ENCODE measurements at places on chromosomes 2 and 18.

GRCh38 chr2:54601339-54601738 lies 122.1 kb upstream of the EML6 start:
- DNase-seq = no peak

DNA sequence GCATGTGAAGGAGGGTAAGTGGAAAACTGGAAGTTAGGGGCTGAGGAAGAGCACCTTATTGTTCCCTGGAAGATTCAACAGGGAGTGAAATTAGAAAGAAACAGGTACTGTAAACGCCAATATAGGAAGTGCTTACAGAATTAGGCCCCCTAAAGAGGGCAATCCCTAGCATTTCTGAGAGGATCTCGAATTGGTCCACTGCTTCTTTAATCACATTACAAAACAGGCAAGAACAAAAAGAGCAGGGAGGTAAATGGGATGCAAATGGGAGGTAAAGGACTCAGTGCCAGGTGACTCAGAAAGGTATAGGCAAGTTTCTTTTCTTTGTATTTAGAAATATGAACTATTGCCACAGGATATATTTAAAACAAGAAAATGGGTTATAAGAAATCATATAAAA lies 116.4 kb upstream of the FANCL start:
- DNase-seq = no peak

DNA sequence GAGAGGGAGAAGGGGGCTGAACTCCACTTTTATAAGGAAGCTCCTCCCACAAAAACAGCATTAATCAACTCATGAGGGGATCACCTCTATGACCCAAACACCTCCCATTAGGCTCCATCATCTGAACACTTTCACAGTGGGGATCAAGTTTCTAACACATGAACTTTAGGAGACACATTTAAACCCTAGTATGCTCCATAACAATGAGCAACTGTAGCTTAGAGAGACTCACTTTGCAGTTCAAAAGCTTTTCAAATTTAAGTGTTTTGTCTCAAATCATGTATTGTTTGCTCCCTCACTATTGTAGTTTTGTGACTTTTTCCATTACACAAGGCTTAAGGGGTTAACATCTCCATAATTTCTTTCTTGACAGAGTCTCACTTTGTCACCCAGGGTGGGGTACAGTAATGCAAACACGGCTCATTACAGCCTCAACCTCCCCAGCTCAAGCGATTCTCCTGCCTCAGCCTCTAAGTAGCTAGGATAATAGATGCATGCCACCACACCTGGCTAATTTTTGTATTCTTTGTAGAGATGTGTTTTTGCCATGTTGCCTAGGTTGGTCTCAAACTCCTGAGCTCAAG lies 352.7 kb upstream of the CDH20 start:
- no peak for DNase-seq

DNA sequence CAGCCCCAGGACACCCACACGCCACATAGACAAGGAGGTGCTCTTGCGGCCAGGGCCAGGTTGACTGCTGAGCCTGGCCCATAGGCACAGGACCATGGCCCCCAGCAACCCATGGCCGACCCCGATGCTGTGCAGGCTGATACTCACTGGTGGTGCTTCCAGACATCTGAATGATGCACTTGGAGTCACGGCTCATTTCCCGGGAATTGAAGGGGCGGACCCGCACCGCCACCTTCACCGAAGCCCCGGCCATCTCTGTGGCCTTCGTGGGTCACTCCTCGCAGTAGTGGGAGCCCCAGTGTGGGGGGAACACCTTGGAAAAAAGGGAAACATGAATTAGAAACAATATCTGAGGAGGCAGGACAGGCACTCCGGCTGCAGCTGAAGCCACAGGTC lies 22.5 kb downstream of the KIF1A start:
- no peak for DNase-seq

Measured in CD4-positive, alpha-beta T cell treated with Interferon alpha-2 for 1 hour (primary cell).